ENCODE measurements at places on chromosomes 13 and 19. TPM values are rescaled to one million over a fixed set of nuclear protein-coding genes. Genes with fewer than 3 reads are reported as not detected.

TINCR gene
- total RNA-seq: 4.5 TPM

DNA sequence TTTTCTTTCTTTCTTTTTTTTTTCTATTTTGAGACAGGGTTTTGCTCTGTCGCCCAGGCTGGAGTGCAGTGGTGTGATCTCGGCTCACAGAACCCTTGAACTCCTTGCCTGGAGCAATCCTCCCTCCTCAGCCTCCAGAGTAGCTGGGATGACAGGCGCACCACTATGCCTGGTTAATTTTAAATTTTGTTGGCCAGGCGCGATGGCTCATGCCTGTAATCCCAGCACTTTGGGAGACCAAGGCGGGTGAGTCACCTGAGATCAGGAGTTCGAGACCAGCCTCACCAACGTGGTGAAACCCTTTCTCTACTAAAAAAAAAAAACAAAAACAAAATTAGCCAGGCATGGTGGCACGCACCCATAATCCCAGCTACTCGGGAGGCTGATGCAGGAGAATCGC, 8.7 kb upstream of the SBNO2 start:
- DNase-seq: no peak

- DNase-seq: no peak
These were observed 924.0 kb downstream of the PCDH9 start for GRCh38 chr13:66305961-66306617.

- DNase-seq: no peak
These were observed 16.3 kb upstream of the PTBP1 start for GRCh38 chr19:780935-781334.

GRCh38 chr13:36513266-36513665, 81.0 kb downstream of the CCNA1 start:
- DNase-seq: no peak

GRCh38 chr19:38952395-38953165, 21.8 kb downstream of the MRPS12 start:
- DNase-seq: no peak

MAST1 gene
- total RNA-seq: 0.50 TPM

ADAMTSL5 gene
- 5.3 TPM for total RNA-seq

DNA sequence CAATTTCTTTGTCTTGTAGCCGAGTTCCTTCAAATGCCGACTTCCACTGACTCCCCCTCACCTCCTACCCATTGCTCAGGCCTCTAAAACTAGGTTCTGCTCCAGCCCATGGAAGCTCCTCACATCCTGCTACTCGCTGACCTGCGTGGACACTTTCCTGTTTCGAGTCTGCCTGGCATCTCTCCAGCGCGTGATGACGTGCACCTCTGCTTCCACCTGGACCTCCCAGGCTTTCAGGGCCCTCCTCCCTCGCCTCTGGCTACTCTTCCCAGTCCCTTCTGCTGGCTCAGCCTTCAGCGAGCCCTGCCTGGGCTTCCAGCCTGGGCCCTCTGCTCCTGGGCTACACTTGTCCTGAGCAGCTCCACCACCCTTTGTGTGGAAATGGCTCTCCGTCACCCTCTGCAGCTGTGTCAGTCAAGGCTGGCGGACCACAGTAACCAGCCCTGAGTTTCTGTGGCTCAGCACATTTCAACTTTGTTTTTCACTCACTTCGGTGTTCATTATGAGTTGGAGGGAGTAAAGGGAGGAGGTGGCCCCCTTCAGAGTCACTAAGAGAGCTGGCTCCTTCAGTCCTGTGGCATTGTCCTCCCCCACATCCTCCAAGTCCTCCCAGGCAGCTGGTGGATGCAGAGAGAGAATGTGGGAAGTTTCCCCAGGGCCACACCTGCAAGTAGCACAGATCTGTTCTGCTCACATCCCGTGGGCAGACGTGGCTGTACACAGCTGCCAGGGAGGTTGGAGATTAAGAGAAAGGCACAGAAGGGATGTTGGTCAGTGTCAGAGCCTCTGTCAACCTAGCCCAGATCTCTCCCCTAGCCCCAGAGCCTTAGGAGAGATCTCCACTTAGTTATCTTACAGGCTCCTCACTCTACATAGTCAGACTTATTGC, 49.4 kb downstream of the SERP2 start:
- DNase-seq: no peak

DNA sequence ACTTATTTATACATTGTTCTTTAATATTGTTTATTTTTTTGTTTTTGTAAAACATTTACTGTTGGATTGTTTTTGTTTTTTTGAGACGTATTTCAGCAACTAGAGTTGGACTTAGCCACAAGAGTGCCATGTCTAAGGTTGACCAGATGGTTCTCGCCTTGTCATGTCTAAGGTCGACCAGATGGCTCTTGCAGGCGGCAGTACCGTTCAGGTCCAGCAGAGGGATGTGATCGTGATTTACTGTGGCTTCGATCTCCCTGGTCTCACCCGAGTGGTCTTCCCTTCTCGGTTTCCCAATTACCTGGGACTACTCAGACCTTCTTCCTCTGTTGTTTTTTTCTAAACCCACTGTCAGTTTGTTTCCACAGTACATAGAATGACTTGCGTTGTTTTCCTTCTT, 1438.6 kb downstream of the UQCRFS1 start:
- no peak for DNase-seq

- DNase-seq: peak; percentile 8
These were observed 201.0 kb upstream of the RXFP2 start for GRCh38 chr13:31538067-31539042.

DNA sequence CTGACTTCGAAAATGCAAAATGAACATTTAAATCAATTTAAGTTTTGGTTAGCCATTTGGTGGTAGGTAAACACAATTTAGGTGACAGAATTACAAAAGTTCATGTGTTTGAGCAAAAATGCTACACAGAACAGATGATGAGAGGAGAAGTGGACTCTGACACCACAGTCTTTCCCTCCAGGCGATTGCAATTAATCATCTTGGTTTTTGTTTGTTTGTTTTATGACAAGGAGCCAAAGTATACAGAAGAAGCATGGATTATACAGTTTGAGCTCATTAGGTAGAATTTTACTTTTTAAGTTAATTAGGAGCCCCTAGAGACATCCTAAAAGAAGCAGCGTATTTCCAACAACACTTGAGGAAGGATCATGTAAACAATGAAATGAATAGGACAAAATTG, 49.3 kb upstream of the FREM2 start:
- no peak for DNase-seq

LRP3 gene
- total RNA-seq: 9.2 TPM

DNA sequence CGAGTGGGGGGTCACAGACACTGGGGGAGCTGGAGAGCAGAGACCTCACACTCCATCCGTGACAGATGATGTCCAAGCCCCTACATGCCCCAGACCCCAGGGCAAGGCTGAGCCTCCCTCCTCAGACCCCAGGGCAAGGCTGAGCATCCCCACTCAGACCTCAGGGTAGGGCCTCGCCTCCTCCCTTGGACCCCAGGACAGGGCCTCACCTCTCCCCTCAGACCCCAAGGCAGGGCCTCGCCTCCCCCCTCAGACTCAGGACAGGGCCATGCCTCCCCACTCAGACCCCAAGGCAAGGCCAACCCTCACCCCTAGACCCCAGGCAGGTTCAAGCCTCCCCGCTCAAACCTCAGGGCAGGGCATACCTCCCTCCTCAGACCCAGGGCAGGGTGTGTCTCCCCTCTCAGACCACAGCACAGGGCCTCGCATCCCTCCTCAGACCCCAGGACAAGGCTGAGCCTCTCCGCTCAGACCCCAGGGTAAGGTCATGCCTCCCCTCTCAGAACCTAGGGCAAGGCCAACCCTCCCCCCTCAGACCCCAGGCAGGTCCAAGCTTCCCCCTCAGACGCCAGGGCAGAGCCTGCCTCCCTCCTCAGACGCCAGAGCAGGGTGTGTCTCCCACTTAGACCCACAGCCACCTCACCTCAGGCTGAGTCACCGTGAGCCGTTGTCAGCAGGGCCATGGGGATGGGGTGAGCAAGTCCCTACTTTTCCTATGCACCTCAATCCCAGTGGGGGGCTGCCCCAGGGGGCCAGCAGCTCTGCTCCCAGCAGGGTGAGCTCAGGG, 1.7 kb upstream of the S1PR4 start:
- peak; percentile 94 for DNase-seq
